ENCODE measurements at places on chromosomes 12 and 14.

GRCh38 chr12:69688471-69689427 lies 10.4 kb downstream of the BEST3 start:
- DNase-seq = peak; percentile 86

GRCh38 chr12:43357141-43357540 lies 194.9 kb downstream of the ADAMTS20 start:
- no peak for DNase-seq

DNA sequence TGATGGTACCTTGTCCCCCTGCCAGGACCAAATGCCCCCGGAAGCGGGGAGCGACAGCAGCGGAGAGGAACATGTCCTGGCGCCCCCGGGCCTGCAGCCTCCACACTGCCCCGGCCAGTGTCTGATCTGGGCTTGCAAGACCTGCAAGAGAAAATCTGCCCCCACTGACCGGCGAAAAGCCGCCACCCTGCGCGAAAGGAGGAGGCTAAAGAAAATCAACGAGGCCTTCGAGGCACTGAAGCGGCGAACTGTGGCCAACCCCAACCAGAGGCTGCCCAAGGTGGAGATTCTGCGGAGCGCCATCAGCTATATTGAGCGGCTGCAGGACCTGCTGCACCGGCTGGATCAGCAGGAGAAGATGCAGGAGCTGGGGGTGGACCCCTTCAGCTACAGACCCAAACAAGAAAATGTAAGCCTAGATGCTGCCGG lies 410 bp downstream of the MYF6 start:
- DNase-seq = no peak

- DNase-seq = no peak
Observed at GRCh38 chr14:100325231-100325632, 2.1 kb downstream of the SLC25A47 start.

DNA sequence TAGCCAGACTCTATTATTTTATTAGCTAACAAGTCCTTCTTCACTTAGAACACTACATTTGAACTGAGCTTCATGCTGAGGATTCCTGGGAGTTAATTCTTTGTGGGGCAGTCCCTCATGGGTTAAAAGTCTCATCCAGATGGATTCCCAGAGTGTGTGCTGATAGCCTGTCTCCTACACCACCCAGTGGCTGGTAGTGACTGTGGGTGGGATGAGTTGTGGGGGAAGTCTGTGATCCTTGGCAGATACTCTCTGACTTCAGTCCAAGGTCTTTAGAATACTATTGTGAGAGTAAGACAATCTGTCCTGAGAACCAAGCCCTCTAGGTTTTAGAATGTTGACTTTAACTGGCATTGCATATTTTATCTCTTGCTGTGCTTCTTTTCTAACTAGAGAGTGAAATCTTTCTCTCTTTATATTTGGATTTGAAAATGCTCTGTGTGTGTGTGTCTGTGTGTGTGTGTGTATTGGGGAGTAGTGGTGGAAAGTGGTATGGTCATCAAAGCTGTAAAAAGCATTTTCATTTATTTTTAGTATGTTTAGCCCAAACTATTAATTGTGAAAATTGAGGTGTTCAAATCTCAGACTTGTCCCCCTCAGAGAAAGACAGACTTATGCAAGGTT lies 37.3 kb downstream of the AKAP6 start:
- DNase-seq = peak; percentile 85

GRCh38 chr12:66160704-66161103 lies 9.1 kb downstream of the TMBIM4 start:
- DNase-seq = no peak

GRCh38 chr12:23559268-23559753 lies 390.2 kb downstream of the SOX5 start:
- no peak for DNase-seq

DNA sequence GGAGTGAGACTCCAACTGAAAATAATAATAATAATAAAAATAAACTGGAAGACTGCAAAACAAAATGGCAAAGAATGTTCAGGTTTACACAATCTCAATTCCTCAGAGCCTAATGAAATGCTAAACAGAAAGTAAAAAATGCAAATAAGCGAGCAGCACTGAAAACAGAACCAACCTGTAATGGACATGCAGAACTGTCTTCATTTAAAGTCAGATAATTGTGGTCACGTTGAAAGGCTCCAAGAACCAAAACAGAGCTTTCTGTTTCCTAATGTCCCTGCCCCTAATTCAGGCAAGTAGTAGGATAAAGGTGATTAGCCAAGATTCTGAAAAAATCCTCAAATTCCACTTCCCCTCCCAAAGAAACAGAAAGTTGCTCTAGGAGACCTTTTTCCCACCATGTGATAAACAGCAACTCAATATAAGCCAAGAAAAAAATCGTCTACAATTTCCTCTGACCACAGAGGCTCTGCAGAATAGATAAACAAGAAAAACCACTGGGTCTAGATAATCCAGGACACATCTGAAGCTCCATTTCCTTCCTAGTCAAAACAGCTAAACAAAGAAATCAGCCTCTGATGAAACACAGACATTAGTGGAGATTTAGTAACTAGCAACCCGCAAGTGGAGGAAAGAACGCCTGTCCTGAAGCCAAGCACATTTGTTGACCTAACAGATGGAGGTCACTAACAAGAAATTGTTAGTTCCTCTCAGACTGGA lies 3.0 kb downstream of the MIS18BP1 start:
- no peak for DNase-seq

- DNase-seq = no peak
Observed at GRCh38 chr14:32022938-32023466, 54.1 kb upstream of the ARHGAP5 start.

DNA sequence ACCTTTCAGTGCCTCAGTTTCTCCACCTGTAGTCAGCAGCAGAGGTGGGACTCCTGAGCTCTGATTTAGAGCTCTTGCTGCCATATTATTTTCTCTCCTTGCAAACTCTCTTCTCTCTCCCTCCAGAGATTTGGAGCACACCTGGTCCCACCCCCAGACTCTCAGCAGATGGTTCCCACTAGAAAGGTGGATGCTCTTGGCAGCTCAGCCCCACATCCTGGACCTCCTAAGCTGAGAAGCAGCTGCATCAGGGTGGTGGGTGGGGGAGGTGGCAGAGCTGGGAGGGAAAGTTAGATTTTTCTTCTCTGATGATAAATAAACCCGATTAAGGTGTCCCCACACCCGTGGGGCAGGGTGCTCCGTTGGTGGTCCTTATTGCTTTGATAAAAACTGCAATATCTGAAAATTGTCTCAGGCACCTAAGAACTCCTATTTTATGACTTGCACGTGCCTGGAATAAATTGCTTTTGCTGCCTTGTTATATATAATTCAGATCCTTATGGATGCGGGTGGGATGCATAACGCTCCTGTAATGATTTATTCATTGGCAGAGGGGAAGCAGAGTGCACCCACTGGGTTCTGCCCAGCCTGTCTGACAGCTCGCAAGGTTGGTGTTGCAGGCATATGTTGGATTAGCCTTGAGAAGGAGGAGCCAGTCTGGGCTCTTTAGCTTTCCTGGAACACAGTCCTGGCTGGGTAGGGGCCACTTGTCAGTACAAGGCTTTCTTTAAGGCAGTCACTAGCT lies 214.2 kb downstream of the SUDS3 start:
- no peak for DNase-seq

- no peak for DNase-seq
Observed at GRCh38 chr14:79549515-79549914, 661.8 kb downstream of the DIO2 start.

- no peak for DNase-seq
Observed at GRCh38 chr12:50402264-50403000, 1.7 kb downstream of the LARP4 start.

GRCh38 chr14:64850369-64851137 lies 29.2 kb downstream of the SPTB start:
- no peak for DNase-seq

DNA sequence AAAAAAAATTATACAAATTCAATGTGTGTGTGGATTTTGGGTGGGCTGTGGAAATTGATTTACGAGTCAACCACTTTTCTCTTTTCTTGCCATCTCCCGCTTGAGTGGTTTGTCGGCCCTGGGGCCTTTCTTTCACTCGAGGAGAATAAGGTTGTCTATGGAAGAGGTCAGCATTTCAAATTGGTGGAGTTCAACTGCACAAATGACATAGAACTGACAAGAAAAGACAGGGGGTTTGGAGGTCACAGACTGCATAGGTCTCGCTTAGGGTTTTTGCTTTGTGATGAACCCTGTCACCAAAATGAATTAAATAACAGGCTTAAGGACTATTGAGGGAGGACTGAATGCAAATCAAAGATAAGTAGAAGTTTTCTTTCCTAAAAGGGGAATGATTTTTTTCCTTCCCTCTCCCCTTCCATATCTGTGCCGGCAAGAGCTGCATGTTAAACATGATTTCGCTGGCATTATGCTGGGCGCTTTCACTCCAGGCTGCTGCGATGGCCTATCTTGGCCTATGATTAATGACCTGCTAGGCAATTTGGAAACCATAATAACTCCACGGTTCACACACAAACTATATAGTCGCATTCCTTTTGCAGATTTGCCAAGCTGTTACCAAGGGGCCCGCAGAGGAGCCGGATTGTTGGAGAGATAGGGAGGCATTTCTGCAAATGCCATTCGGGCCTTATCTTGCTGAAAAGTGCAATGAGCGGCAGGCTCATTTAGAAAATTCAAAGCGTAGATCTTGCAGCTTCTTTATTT lies 20.7 kb downstream of the ASCL1 start:
- no peak for DNase-seq

- DNase-seq = no peak
Observed at GRCh38 chr14:63705561-63706070, 22.2 kb downstream of the SGPP1 start.

GRCh38 chr12:3538466-3539030 lies 47.5 kb downstream of the PRMT8 start:
- no peak for DNase-seq

- no peak for DNase-seq
Observed at GRCh38 chr14:22715186-22715812, 51.2 kb upstream of the OXA1L start.

DNA sequence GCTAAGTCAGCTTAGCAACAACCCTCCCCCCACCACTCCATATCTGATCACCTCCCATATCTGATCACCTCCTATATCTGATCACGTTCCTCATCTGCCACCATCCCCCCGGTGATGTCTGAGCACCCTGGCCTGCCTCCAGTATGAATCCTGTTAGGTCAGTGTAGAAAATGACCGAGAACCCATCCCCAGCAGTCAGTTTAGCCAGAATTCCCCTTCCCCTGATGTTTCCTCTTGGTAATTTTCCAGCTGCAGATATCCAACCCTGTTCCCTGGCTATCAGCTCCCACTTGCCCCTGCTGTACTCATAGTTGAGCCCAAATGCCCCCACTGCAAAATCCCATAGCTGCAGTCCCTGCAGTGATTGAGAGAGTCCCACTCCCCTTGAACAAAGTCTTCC lies 12.5 kb downstream of the SELPLG start:
- DNase-seq = no peak

DNA sequence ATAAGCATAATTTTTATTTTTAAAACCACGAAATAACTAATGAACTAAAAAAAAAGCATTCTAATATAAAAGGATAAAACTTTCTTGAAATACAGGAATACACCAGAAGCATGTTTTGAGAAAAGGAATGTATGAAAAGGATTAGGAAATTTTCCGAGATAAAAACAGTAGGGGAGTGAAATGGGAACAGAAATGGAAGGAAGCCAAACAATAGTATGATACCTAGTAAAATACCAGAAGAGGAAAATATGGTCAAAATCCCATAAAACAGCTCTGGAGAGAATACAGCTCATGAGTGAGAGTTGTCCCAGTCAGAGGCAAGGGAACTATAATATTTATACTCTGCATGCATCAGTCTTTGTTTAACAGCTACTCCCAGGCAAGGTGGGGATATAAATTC lies 1016.2 kb downstream of the SLC6A15 start:
- DNase-seq = no peak

DNA sequence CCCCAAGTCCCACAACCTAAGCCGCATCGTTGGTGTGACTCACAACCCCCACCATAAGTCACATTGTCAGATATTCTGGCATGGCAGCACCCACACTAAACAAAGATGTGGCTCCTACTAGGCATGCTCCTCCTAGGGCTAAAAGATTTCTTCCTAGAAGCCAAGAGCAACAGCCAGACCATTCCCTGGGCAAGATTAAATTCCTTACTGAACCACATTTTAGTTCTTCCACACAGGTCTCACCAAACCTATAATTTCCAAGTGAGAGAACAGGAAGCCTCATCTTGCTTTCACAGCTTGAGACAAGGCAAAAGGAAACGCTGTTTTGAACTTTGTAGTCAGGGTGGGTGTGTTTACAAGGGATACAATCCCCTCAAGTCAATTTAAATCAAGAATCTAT lies 632.8 kb downstream of the DIO2 start:
- DNase-seq = no peak

DNA sequence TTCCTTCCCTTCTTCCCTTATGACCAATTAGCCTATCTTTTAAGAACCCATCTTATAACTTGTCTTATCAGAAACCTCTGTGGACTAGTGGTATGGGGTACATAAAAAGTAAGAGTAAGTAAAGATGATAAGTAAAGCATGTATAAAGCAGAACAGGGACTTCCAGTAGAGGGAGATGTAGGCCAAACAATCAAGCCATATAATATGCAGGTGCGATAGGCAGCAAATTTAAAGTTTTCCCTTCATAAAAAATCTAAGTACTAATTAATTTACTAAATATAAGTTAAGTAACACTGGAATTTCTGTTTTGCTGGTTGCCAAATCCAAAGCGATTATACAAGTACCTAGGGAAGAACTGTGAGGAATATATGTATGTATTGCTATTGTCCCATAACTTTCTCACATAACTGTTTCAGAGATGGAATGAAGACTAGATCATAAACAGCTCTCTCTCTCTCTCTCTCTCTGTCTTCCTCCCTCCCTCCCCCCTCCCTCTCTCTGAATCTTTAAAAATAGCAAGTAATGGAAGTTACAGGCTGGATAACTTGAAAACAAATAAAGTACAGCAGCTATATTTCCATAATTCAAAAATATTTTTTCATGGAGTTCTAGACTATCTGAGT lies 25.7 kb downstream of the METTL25 start:
- DNase-seq = no peak

GRCh38 chr12:64286521-64286920 lies 64.4 kb upstream of the KICS2 start:
- DNase-seq = no peak

- no peak for DNase-seq
Observed at GRCh38 chr12:89250213-89250612, 102.1 kb downstream of the DUSP6 start.

DNA sequence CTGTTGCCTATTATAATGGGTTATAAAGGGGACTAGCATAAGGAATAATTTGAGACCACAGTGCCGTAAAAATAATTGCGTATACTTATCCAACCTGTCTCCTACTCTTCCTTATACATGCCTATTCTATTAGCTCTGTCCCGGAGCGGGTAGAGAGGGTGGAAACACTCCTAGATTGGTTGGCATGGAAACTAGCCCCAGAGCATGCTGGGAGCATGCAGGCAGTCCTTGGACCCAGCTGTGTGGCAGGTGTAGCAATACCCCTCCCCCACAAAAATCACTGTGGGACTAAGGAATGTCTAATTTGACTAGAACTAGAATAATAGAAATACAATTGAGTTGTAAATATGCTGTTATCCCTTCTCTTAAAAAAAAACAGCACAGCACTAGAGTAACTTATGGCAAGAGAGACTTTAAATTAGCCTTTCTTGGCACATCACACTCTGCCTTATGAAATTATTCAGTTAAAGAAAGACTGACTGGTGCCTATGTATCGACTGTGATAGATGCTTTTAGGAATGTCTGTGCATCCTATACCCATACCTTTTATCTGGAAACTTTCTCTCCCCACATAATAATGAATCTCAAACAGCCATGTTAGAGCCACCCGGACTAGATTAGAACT lies 244.0 kb upstream of the DAAM1 start:
- DNase-seq = no peak
